T-helper 9 cell (primary cell): ENCODE measurements at places on chromosomes 12 and 14.

GRCh38 chr12:78703820-78704525, 160.6 kb upstream of the SYT1 start:
- DNase-seq = no peak

GRCh38 chr14:50344116-50344775, 32.1 kb downstream of the DMAC2L start:
- DNase-seq = no peak

DNA sequence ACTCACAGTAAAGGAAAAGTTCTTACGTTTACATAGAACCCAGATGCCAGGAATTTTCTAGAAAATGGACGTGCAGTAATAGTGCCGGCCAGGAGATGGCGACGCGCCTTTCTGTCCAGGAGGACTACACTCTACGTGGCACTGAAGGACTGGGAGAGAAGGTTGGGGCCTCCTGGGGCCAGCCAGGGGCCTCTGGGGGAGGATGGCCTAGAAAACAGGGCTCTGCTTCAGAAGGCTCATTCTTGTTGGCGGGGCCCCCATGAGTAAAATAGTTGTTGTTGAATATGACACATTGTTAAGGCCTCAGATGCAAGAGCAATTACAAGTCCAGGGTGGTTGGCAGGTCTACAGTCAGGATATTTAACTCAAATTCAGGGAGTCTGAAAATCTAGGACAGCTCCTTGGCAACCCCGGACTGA, 120.1 kb upstream of the MAX start:
- DNase-seq = peak; percentile 21

GRCh38 chr12:50085615-50086072, 502 bp downstream of the SMARCD1 start:
- DNase-seq = no peak

GRCh38 chr12:14665354-14666348, 30.7 kb downstream of the GUCY2C start:
- DNase-seq = no peak

DNA sequence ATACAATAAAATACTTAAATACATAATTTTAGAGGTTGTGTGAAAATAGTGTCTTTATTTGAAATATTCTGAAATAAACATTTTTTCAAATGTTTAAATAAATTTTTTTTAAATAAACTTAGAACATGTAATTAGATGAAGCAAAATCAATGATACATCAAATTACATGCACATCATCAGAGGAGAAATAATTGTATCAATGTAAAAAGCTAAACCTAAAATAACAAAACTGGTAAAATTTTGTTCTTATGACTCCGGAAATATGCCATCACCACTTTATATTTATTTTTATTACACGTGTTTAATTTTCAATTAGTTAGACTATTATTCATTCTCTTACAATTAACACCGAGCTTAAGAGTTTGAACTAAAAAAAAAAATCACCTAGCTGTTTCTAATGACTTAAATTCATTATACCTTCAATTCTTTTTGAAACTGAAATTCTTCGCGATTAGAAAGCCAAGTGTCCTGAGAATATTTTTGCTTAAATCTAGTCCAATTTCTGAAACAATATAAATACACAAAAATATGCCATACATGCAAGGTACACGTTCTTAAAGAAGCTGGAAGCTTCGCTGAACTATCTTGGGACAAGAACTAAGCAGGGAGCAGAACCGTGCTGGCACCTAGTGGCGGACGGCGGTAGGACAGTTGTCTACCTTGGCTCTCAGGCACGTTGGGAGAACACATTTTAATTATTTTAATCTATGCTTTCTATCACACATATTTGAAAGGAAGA, 230.5 kb downstream of the SLC25A21 start:
- DNase-seq = peak; percentile 14

DNA sequence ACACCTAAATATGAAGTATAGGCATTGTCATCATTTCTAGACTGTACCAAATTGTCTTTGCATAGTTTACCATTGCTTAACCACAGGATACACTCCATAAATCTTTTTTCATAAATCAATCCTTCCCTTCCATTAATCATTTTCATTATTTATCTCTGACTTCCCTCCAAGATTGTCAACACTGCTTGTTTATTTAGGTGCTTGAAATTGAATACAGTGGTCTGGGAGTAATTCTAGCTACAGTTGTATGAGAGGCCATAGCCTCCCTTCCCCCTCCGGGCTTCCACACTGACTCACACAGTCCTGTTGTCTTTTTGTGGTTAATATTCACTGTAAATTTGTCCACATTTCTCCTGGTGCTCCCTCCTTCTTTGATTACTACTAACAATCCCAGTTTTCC, 114.2 kb upstream of the ARID2 start:
- no peak for DNase-seq

DNA sequence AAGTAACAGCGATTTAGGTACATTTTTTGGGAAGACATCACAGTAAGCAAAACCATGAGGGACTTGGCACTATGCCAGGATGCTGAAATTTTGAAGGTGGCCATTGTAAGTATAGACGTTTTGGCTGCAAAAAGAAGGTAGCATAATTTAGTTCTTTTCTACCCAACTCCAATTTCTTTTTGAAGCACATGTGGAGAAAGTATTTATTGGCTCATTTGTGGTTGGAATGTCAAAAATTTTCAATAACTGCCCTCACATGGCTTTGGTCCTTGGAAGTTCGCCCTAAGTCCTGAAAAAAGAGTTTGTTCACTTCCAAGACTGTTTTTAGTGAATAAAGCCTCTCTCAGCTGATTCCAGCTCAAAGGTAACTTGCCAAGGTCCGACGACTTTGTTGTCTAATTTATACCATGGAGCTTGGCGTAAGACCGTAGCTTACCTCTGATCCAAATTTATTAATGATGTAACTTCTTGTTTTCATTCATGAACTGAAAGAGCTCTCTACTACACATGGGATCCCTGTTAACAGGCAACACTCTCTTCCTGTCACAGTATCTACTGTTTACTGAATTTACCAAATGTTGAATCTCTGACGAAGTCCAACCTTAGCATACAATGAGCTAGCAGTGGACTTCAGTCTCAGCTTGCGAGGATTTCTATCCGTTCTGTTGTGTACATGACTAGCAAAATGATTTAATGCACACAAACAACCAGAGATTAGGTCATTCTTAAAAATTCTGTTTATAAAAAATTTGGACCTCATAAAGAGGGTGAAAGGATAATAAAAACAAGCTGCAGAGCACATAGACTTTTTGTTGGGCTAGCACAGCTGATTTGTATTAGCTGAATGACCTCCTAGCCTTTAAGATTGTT, 49.0 kb downstream of the MSRB3 start:
- DNase-seq = no peak

DNA sequence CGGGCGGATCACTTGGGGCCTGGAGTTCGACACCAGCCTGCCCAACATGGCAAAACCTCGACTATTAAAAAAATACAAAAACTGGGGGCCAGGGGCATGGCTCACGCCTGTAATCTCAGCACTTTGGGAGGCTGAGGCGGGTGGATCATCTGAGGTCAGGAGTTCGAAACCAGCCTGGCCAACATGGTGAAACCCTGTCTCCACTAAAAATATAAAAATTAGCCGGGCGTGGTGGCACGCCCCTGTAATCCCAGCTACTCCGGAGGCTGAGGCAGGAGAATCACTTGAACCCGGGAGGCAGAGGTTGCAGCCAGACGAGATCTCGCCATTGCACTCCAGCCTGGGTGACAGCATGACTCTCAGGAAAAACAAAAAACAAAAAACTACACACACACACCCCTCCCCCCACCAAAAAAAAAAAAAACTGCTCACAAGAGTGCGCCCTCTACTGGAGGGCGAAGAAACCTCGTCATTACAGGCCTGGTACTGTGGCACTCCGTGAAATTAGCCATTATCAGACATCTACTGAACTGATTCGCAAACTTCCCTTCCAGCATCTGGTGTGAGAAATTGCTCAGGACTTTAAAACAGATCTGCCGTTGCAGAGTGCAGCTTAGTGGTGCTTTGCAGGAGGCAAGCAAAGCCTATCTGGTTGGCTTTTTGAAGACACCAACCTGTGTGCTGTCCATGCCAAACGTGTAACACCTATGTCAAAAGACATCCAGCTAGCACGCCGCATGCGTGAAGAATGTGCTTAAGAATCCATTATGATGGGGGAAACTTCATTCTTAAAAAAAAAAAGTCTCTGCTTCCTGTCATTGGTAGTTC, 7.7 kb downstream of the PPP1R3E start:
- DNase-seq = peak; percentile 43

- no peak for DNase-seq
These were observed 428.5 kb upstream of the FBXO33 start for GRCh38 chr14:39860596-39861228.

- DNase-seq = no peak
These were observed 81.8 kb upstream of the STAC3 start for GRCh38 chr12:57332646-57333312.

- no peak for DNase-seq
These were observed 60.4 kb downstream of the KITLG start for GRCh38 chr12:88519802-88520435.

DNA sequence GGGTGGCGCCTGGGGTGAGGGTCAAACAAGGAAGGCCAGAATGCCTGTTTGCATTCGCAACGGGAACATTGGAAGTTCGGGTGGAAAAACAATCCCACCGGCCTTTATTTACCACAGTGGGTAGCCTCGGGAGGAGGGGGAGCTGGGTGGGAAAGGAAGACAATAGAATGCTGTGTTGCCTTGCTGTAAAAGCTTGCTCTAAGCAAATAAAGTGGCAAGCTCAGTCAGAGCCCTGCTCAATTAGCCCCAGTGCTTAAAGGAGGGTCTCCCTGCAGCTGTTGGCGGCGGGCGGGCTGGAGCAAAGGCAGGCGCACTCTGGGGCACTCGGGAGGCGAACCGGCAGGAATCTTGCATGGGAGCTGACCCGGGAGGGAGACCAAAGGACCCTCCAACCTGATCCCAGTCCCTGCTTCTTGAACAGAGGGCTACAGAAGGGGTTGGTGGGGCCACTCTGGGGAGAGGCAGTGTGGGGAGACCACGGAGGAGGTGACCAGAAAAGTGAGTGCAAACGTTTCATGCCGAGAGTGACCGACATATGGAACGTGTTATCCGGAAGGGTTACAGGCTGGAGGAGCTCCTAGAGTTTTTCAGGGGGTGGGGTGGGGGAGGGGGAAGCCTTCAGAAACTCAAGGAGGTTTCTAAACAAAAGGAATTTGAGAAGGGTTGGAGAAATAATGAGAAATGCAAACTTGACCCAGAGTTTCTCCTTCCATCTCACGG, 48.5 kb downstream of the NTF3 start:
- DNase-seq = no peak

GRCh38 chr12:102182635-102183034, 15.0 kb downstream of the PMCH start:
- DNase-seq = no peak

DNA sequence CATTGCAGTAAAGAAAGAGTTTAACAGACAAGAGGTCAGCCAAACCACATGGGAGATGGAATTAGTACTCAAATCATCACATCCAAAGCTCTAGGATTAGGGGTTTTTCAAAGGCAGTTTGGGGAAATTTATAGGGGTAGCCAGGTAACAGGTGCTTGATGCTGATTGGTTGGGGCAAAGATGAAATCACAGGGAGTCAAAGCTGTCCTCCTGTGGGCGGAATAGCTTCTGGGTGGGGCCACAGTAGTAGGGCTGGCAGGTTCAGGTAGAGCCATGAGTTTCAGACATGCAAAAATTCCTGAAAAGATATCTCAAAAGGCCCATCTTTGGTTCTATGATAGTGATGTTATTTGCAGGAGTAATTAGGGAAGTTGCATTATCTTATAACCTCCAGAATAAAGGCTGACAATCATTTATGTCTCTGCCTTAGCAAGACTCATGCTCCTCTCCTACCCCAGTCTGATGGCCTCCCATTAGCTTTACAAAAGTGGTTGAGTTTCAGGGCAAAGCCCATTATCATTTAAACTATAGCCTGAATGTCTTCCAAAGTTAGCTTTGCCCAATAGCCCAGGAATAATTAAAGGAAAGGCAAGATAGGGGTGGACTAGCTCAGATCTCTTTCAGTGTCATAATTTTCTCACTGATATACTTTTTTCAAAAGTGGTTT, 42.1 kb upstream of the CNTN1 start:
- no peak for DNase-seq

GRCh38 chr14:72553656-72554055, 340.2 kb downstream of the DPF3 start:
- DNase-seq = no peak

- DNase-seq = no peak
These were observed 206.6 kb downstream of the MON2 start for GRCh38 chr12:62673028-62673815.

DNA sequence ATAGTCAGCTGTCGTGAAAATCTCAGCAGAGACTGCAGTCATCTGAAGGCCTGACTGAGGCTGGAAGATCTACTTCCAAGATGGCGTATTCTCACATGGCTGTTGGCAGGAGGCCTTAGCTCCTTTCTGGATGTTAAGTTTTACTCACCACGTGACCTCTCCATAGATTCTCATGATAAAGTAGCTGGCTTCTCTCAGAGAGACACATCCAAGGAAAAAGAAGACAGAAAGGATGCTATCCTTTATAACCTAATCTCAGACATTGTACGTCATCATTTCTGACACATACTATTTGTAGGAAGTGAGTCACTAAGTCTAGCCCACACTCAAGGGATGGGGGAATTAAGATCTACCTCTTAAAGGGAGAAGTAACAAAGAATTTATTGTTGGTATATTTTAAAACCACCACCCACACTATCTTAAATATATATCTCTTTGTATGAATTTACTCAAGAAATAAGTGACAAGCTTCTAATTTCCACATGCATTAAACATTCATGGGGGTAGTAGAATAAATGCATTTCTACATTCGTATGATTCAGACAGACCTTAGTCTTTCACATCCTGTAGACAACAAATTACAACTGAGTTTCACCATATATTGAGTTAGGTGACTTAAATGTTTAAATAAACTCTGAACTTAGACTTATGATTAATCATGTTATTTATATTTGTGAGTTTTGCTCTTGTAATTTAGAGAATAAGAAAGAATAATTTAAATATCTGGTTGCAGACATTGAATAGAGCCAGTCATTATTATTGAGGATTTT, 411.0 kb downstream of the LRIG3 start:
- no peak for DNase-seq

DNA sequence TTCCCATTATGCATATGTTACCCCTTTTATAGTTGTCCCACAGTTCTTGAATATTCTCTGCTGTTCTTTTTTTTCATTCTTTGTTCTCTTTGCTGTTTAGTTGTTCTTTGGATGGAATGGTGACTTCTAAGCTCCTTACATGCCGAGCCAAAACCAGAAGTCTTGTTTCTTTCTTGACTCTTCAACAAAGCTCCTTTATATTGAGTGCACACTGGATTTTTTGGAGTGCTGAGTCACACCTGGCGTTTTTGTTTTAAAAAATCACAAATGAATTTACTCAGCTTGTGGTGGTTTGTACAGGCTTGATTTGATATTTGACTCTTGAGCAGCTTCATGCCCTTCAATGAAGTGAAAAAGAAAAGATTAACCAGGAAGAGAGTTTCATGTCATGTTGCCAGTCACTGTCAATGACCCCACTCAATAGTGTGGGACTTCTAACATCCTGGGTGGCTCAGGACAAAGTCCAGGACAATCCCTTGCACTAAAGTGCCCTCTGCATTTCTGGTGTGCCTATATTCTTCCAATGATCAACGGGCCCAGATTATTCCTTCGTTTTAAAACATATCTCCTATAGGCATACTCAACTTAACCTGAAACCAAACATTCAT, 112.4 kb upstream of the SLC38A4 start:
- DNase-seq = no peak
